ENCODE measurements at places on chromosomes 4 and X.

- DNase-seq, result no peak
These were observed 338 bp upstream of the KLHL2 start for GRCh38 chr4:165207016-165207430.

GRCh38 chr4:142164767-142165500, 528.6 kb downstream of the IL15 start:
- DNase-seq, result no peak

GRCh38 chr4:26330186-26330787, 9.5 kb downstream of the RBPJ start:
- peak; percentile 64 for DNase-seq

GRCh38 chr4:7275490-7276154, 83.3 kb downstream of the SORCS2 start:
- DNase-seq, result no peak

- no peak for DNase-seq
These were observed 45.5 kb upstream of the RBPJ start for GRCh38 chr4:26275281-26275680.

- no peak for DNase-seq
These were observed 78.5 kb downstream of the MID1IP1 start for GRCh38 chrX:38879631-38880220.

DNA sequence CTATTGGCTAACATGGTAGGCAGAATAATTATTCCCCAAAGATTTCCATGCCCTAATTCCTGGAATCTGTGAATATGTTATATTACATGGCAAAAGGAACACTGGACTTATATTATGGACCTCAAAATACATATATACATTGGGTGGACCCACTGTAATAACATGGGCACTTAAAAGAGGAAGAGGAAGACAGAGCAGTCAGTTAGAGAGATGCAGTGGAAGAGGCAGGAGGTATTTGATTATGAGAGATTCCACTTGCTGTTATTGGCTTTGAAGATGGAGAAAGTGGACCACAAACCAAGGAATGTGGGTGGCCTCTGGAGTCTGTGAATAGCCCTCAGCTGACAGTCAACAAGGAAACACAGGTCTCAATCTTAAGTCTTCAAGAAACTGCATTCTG, 14.0 kb upstream of the ART3 start:
- DNase-seq, result no peak

- no peak for DNase-seq
These were observed 27.9 kb upstream of the SPP1 start for GRCh38 chr4:87947381-87948160.

GRCh38 chr4:128163177-128164117, 102.3 kb downstream of the LARP1B start:
- no peak for DNase-seq

DNA sequence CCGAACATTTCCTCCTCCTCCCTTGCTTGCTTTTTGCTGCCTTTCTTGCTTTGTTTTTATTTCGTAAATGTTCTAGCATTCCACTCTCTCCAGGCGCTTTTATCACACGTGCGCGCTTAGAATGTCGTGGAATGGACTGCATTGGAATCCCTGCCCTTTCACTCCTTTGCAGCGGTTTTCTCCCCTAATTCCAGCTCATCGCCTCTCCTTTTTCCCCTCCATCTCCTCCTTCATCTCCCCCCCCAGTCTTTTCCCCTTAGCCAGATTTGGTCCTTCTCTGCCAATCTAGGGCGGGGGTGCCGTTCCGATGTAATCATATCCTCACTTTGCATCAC, 579 bp downstream of the OGT start:
- DNase-seq, result no peak

DNA sequence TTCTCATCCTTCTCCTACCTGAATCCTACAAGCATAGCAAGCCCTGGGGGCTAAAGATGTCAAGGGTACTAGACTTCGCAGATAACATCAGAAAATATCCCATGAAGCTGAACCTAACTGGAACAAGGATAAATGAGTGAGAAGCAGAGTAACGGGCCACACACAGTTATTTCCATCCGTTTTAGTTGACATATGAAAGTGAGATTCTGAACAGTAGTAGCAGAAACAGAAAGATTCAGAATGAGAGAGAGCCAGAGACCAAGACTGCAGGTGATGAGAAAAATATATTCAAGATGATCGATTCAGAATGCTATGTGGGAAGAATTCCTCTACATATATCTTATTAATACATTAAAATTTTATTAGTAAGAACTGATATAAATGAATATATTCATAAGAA, 165.1 kb downstream of the TSPAN5 start:
- DNase-seq, result no peak

GRCh38 chrX:40090961-40091360, 6.8 kb downstream of the BCOR start:
- no peak for DNase-seq

DNA sequence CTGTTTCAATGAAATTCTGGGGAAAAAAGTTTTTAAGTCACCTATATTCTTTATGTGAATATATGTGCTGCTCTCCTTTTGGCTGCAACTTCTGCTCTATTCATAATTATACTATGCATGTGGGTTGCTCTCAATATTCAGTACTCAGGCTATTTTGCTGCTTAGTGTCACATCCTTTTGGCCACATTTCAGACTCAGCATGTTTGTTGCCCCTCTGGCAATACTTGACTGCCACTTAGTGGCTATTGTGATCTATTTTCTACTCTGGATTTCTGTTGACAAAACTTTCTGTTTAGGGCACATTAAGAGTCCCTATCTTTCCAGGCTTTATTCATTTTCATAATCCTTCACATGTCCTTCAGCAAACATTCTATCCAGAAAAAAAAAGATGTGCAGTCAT, 15.8 kb upstream of the CT45A1 start:
- DNase-seq, result no peak

GRCh38 chrX:132118358-132118757, 9.5 kb downstream of the FRMD7 start:
- DNase-seq, result no peak

DNA sequence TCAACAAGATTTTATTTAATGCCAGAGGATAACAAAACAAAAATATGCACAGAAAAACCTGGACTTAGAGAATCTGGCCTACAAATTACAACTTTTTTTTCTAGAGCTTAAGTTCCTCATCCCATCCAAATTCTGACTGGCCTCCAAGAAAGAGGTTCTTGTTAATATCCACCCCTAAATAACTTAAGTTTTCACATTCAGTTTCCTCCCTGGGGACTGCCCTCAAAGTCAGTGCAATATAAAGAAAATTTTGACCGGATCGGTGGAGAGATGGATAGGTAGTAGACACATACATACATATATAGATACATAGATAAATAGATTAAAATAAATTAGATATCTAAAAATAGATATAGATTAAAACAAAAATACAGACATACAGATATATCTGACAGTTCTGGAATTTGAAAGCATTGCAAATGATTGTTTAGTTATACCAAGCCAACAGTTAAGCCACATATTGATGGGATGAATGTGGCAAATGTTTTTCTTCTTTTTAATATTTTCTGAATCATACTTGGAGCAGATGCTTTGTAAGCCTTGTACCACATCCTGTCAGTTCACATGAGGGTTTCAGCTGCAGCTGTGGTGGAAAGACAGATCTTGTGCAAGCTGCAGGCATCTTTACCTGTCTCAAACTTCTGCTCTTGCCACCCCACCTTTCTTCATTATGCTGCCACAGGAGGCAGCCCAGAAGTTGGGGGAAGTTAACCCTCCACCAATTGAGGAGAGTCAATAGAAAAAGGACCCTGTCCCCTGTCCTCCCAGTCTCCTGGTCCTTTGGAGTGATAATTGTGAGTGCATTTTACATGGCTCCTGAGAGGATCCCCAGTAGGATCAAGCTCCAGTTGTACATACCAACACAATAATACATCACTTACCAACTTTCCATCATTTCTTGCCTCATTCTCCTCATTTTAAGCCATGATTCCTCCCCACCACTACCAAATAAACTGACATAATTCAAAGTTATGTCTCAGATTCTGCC, 58.5 kb upstream of the PRDM8 start:
- DNase-seq, result no peak

- DNase-seq, result no peak
These were observed 46.2 kb downstream of the SEPTIN11 start for GRCh38 chr4:76995776-76996175.

DNA sequence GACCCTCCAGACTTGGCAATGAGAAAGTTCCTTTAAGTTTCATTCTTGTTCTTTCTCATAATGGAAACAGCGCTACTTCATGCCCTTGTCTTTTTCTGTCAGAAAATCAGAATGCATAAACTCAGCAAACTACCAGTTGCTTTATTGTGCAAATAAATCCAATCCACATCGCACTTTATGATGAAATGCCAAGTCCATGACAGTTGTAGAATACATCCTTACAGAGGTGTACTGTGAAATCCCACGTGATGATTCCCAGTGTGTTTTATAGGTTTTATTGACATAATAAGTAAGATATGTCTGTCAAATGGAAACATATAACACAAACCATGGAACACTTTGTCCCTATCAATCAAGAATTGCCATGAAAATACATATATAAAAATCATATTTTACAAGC, 295.0 kb downstream of the PCDH7 start:
- DNase-seq, result no peak

DNA sequence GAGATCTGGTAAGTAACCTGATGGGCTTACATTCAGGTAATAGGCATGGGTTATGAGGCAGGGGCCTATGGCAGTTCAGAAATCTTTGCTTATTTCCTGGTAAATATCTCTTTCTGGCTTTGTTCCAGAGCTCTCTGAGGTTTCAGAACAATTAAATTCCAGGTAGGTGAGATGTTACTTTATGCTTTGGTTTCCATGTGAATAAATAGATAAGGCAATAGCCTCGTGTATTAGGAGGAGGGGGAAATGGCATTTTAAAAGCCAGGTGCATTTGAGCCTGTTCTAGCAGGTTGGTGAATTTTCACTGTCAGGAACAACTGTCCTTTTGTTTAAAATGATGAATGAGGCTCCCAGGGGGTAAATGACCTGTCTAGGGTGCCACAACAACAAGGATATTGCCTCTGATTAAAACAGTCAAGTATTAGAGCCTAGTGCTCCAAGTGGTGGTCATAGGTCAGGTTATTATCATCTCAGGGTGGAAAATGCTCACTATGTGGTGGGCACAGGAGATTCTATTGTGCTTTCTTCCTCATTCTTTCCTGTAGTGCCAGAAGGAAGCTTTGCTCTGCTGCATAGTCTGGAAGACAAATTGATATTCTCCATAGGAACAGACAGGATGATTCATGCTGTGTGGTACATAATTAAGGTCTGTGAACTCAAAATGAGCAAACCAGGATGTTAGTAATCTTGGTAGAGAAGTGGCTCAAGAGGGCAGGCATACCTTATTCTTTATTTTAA, 296.2 kb downstream of the INPP4B start:
- DNase-seq, result peak; percentile 67

DNA sequence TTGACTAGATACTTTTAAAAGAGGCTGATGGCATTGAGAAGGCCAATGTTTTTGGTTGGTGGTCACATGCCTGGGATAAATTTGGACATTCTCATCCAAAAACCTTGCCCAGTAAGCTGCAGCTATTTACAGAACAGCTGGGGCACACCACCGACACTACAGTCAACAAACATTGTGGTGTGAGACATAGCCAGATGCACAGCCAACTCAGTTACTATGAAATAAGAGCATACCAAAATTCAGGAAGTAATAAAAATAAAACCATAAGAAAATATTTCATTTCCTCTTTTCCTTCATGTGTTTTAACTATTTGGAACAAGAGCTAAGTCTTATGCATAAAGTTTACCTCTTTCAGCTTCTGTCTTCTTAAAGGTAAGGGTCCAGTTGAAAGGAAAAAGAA, 8.8 kb downstream of the PPM1K start:
- no peak for DNase-seq

DNA sequence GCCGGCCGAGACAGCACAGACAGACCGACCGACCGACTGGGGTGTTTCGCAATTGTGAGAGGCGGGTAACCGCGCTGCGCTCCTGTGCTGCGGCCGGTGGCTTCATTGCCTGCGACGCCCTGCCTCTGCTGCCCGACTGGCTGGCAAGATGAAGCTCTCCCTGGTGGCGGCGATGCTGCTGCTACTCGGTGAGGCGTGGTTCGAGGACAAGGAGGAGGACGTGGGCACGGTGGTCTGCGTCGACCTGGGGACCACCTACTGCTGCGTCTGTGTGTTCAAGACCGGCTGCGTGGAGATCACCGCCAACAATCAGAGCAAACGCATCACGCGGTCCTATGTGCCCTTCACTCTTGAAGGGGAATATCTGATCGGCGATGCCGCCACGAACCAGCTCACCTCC, 565.7 kb upstream of the SMIM31 start:
- no peak for DNase-seq

DNA sequence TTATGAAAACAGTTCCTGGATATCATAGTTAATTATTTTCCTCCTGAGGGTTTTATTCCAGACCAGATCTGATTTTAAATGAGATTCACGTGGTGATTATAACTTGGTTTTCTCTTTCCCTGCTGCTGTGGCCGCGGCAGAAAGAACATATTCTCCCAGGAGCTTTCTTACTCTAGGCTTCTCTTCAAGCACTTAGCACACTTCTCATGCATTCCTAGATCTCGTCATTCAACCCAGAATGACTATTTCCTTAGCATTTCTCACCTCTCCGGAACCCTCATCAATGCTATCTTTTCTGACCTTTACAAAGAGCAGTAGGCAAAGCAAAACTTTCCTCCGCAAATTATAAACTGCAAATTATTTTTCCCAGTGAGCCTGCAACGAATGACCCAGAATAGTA, 122.9 kb downstream of the GPAT3 start:
- DNase-seq, result no peak

DNA sequence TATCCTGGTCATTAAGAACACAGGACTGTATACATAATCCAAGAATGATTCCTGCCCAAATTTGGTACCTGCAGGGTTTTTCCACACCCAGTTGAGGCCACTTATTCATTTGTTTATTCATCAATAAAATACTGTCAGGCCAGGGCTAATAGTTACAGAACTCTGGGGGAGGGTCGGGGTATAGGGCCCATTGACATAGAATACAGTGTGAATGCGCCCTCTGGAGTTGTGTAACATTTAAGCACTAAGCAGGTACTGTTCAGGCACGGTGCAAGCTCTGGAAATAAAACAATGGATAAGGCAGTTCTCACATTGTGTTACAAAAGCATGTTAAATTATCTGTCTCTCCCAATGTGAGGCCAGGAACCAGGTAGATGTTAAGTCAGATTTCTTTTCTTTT, 30.8 kb upstream of the LRBA start:
- no peak for DNase-seq

DNA sequence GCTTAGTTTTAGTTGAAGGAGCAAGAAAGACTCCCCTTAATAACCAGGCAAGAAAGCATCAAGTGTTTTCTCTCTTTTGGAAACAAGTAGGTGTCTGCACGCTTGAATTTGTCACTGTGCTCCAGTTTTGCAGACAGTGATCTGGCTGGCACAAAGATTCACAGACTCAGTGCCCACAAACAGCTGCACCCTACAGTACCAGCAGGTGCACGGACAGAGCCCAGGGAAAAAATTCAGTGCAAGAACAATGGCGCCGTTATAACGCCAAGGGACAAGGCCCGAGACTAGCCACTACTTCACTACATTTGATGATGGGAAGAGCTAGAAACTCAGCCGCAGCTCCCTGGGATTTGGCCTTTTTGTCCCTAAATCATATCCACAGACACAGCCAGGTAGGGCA, 56.0 kb downstream of the ZNF827 start:
- no peak for DNase-seq
